ENCODE measurements at places on chromosomes 3 and 15. TPM values are rescaled to one million over a fixed set of nuclear protein-coding genes. Genes with fewer than 3 reads are reported as not detected.

The RBPMS2 gene
- 1.8 TPM for total RNA-seq

The DPH3 gene
- total RNA-seq = 19.8 TPM

- no peak for DNase-seq
Measured at GRCh38 chr3:54349231-54349652, 226.9 kb downstream of the CACNA2D3 start.

- DNase-seq = no peak
Measured at GRCh38 chr15:67556976-67557570, 14.6 kb downstream of the MAP2K5 start.

GRCh38 chr3:150784747-150785125 is 21.8 kb upstream of the SIAH2 start:
- no peak for DNase-seq

DNA sequence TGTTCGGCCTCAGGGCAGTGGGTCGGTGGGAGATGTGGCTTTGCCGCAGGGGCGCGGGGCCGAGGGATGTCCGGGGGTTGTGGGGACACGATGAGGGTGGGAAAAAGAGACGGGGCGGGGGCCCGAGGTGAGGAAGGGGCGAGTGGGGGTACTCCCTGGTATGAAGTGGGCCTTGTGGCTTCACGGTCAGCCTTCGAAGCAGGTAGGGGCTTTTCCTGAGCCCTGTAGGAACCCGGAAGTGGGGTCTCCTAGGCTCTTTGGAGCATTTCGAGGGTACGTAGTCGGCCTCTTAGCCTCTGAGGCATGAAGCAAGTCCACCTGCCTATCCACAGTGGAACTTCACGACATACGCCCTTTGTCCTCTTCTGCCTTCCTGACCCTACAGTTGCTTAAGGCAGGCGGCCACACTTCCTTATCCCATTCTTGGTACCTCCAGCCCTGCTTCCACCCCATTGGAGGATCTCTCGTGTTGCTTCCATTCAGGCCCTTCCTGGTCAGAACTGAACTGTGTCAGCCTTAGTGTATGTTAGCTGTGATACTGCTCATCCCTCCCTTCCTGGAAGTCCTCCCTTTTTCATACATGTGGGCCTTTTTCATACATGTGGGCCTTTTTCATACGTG is 389 bp downstream of the ARPC4 start:
- no peak for DNase-seq

DNA sequence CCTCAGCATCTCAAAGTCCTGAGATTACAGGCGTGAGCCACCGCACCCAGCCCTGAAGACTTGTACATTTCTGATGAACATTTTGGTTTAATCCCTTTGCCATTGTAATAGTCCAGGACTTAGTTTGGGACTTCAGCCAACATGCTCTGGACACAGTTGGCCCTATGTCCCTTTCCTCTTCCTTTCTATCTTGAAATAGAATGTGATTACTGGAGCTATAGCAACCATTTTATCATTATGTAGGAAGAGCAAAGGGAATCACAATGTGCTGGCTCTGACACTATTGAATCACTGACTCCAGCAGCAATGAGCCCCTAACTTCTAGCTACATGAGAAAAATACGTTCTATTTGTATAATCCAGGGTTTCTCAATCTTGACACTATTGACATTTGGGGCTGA is 34.8 kb upstream of the MRPL3 start:
- no peak for DNase-seq
